NCI-H2029 (cell line): ENCODE measurements at places on chromosomes 2 and 18.

- no peak for DNase-seq
Observed at GRCh38 chr2:10923008-10923375, 11.3 kb downstream of the KCNF1 start.

GRCh38 chr2:10914272-10914693 lies 2.5 kb downstream of the KCNF1 start:
- DNase-seq = no peak

- no peak for DNase-seq
Observed at GRCh38 chr18:12777500-12777944, 74.7 kb downstream of the PSMG2 start.

DNA sequence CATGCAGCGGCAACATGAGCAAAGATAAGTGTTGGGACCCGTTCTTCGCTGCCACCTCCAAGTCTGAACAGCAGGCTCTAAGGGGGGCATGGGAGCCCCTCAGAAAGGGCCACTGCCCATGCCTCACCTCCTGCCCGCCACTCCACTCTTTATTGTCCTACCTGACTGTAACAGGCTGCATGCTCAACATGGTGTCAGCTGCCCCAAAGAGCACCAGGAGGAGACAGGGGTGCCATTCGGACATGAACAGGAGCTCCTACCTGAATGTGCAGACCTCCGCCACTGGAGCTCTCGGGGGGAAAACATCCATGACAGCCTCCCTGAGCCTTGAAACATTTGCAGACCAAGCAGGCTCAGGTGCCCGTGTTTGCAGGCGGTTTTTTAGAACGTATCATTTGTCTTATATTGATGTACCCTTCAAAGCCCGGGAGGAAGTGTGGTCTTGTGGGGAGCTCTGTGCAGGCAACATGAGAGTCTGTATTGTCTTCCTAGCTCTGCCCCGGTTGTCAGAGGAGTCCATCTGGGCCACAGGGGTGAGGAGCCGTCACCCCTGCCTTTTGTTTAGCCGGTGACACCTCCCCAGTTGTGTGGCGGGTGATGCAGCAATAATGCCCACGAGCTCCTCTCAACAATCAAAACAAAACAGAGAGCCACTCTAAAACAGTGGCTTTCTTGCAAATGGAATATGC lies 35.1 kb upstream of the CD8A start:
- DNase-seq = no peak

- DNase-seq = no peak
Observed at GRCh38 chr18:46184727-46185126, 80.5 kb downstream of the HAUS1 start.

DNA sequence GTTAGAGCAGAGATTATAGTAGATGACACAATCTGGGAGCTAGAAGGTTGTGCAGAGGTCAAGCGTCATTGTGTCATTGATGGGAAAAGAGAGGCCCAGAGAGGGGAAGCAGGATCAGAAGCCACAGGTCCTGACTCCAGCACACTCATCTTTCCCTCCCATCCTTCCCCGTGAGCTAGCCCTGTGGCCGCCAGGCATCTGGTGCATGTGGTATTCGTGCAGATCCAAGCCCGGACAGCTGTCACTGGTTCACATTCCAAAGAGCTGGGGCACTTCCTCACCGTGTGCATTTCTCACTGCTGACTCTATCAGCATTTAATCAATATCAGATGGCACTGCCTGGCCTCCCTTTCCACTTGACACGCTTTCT lies 94.1 kb upstream of the THOC1 start:
- DNase-seq = no peak

GRCh38 chr2:128359841-128360240 lies 41.2 kb upstream of the HS6ST1 start:
- DNase-seq = no peak

DNA sequence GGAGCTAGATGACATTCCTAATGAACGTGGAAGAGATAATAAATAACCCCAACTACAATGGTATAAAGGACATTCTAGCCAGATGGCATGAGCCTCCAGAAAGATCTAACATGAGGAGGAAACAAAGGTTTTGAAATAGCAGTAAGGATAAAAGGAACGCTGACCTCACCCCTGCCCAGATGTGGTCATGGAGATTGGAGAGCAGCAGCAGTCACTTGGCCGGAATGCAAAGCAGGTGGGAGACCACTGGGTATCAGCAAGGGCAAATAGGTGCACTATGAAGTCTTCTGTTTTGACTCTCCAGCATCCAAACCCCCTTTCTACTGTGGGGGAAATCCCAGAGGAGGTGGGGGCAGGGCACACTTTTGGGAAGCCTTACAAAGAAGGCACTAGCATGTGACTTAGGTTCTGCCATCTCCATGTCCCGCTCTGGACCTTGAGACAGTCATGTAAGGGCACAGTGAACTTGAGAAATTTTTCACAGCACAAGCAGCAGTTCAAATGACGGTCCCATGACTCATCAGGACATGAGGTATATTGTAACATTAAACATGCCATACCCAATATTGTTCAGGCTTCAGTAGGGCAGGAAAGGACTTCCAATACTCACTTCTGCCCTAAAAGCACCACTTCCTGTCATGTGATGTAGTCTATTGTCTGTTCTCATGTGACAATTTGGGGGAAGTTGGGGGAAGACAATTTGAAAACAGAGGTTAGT lies 55.2 kb downstream of the METTL4 start:
- no peak for DNase-seq

DNA sequence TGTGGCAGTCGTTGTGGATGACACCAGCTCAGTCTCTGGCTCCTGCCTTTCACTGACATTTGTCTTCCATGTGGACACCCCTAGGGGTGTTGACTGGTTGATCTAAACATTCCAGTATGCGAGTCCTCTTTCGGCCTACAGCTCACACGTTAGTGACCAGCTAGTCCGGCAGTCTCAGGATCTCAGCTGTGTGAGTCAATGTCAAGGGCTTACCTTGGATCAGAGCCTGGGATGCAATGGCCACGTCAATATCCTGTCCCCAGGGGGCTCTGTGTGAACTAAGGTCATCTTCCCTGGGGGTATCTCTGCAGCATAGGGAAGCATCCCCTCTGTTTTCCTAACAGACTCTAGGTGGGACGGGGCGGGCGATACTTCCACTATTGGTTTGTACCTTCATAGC lies 35.1 kb upstream of the YWHAQ start:
- DNase-seq = no peak

- DNase-seq = no peak
Observed at GRCh38 chr2:120720746-120721375, 14.8 kb upstream of the GLI2 start.

GRCh38 chr2:211203986-211204385 lies 647.6 kb downstream of the CPS1 start:
- DNase-seq = no peak
